ENCODE measurements at places on chromosomes 12 and 14.

- DNase-seq, result no peak
Observed at GRCh38 chr12:7073946-7074345, 13.4 kb downstream of the C1S start.

DNA sequence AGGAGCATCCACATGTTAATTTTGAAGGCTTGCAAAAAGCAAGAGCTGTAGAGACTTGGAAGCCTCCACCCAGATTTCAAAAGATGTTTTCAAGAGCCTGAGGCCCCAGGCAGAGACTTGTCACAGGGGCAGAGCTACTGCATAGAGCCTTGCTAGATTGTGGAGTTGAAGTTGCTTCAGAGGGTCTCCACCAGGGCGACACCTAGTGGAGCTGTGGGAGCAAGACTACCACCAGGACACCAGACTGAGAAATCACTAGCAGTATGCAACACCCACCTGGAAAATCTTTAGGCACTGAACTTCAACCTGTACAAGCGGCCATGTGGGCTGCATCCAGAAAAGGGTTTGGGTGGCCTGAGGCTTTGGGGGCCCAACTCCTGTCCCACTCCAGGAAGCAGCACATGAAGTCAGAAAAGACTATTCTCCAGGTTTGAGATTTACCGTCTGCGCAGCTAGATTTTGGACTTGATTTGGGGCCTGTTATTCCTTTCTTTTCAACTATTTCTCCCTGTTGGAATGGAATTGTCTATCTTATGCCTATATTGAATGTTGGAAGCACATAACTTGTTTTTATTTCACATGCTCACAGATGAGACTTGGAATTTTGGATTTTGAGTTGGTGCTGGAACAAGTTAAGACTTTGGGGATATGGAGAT, 508.6 kb downstream of the FLRT2 start:
- DNase-seq, result peak; percentile 11

DNA sequence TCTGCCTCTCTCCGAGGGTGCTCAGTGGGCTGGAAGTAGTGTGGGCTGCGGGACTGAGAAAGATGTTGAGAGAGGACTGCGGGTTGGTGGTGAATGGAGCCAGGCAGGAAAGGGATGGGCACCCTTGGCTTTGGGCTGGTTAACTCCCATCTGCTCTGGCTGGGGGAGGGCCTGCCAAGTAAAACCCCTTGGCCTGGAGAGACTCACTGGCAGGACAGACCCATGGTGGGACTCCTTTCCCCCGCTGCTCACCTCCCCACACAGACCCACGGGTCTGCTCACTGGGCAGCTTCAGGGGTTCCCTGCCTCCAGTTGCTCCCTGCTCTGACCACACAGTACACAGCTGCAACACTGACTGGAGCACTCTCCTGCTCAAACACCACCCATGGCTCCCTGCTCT, 54.1 kb downstream of the KRT80 start:
- DNase-seq, result no peak

DNA sequence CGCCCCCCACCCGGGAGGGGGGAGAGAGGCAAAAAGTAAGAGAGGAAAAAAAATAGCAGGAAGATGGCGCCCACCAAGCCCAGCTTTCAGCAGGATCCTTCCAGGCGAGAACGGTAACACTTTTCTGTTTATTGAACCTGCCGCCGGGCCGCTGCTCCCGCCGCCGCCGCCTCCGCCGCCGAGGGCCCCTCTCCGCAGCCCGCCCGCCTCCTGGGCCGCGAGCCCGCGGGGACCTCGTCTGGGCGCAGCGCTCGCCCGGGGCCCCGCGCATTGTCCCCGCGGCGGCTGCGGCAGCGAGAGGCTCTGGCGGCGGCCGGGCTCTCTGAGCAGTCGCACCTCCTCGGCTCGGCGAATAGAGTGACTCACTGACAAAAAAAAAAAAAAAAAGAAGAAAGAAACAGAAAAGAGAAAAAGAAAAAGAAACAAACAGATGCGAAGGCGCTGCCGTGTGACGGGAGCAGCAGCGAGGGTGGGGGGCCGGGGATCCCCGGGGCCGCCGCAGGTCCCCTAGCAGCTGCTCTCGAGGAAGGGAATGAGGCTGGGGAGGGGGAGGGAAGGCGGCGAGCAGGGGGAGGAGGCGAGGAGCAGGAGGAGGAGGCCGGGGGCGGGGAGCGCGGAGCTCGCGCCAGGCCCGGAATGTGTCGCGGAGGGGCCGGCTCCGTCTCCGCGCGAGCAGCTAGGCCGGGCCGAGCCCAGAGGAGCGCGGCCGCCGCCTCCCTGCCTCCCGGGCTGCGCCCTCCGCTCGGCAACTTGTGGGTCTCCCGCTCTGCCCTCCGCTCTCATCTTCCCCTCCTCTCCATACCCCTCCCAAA, 781 bp downstream of the NPAS3 start:
- peak; percentile 65 for DNase-seq

DNA sequence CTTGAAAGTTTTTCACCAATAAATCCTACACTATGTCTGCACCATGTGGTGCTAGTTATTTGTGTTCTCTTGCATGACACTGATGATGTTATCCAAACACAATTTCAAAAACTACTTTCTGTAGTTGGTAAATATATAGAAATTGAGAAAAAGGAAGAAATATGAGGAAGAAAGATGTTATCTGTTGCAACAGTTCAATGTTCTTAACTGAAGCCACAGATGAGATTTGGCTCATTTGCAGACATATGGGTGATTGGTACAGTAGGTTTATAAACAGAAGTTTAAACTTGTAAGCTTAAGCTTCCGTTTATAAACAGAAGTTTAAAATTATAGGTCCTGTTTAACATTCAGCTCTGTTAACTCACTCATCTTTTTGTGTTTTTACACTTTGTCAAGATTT, at the start of gene CLEC12A:
Gene CLEC12A, plus strand, starts transcription at position 229 of the 400 bp plus-strand sequence. CDS start 188 bp downstream, outside the sequence.
- no peak for DNase-seq

DNA sequence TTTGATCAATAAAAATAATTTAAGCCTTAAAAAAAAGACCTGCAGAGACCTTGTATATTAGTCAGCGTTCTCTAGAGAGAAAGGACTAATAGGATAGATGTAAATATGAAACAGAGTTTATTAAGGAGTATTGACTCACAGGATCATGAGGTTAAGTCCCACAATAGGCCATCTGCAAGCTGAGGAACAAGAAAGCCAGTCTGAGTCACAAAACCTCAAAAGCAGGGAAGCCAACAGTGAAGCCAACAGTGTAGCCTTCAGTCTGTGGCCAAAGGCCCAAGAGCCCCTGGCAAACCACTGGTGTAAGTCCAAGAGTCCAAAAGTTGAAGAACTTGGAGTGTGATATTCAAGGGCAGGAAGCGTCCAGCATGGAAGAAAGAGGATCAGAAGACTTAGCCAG, 66.3 kb downstream of the TBX5 start:
- no peak for DNase-seq

DNA sequence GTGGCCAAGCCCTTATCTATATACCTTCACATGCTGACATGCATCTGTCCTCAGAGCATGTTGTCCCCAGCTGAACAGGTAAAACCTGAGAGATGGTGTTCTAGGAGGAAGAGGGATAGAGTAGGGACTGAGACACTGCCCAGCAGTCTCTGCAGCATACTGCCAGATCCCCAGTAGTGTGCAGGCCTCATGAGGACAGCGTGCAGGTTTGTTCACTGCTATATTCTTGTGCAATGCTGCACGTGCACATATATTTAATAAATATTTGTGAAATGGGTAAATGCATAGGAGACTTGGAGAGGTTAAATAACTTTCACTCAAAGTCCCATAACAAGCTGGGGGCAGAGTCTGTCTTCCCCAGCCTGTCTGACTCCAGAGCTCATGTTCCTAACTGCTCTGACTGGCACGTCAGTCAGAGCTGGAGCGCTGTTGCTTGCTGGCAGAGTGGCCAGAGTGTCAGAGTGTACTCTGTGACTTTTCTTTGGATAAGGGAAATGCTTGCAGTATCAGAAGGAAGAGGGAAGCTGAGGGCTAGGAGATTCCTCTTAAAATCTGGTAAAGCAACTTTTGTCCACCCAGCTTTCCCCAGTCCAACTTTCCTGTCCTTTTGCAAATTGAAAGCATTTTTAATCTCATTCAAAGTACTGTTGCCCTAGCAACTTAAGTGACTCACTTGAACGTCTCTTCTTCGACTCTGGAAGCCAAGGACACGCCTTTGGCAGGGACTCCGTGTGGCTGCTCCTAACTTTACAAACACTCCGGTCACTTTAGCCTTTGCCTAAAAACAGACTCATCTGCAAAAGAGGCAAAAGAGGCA, 14.9 kb upstream of the POLR3B start:
- DNase-seq, result no peak

- DNase-seq, result no peak
Observed at GRCh38 chr14:92437729-92438285, 75.8 kb upstream of the RIN3 start.
